Naive thymus-derived CD8-positive, alpha-beta T cell (primary cell): ENCODE measurements at places on chromosomes 4 and X.

DNA sequence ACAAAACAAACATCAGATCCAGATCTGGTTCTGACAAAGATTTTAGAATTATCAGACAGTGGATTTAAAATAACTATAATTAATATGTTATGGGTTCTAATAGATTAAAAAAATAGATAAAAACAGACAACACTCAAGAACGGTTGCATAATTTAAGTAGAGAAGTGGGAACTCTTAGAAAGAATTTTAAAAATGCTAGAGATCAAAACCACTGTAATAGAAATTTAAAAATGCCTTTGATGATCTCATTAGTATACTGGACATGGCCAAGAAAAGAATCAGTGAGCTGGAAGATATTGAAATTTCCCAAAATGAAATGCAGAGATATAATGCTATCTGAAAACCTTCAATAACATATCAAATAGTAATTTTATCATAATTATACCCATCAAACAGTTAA lies 28.3 kb upstream of the DYNLT3 start:
- DNase-seq: no peak

DNA sequence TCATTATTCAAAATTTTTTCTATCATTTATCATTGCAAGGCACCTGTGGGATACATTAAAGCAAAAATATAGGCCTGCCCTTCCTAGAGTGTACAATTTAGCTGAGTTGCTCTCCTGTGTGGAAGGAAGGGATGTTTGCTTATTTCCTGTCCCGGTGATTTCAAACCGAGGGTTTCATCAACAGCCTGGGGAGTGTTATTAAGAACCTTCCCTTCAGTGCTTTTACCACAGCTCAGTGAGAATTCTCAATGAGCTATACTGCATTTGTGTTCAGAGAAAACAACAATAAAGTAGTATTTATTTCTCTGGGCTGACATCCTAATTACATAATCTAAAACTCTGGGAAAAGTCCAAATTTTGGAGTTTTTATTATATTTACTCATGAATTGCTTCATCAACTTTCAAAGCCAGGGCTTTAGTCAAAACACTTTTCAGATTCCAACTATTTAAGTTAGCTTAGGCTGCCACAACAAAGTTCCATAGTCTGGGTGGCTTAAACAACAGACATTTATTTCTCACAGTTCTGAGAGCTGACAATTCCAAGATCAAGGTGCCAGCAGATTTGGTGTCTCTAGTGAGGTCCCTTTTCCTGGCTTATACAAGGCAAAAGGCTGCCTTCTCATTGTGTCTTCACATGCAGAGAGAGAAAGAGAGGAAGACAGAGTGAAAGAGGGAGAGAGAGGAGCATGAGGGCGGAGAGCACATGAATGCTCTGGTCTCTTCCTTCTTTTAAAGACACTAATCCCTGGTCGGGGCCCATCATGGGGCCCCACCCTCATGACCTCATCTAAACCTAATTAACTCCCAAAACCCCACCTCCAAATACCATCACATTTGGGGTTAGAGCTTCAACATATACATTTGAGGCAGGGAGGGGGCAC lies 62.6 kb downstream of the MMRN1 start:
- no peak for DNase-seq

- DNase-seq: no peak
Observed at GRCh38 chr4:55395218-55395528, 584 bp upstream of the TMEM165 start.

- DNase-seq: peak; percentile 30
Observed at GRCh38 chrX:19840899-19841648, 46.3 kb downstream of the SH3KBP1 start.

GRCh38 chr4:96063639-96064038 lies 223.7 kb downstream of the PDHA2 start:
- DNase-seq: no peak
